ENCODE measurements at places on chromosomes 7 and 10.

DNA sequence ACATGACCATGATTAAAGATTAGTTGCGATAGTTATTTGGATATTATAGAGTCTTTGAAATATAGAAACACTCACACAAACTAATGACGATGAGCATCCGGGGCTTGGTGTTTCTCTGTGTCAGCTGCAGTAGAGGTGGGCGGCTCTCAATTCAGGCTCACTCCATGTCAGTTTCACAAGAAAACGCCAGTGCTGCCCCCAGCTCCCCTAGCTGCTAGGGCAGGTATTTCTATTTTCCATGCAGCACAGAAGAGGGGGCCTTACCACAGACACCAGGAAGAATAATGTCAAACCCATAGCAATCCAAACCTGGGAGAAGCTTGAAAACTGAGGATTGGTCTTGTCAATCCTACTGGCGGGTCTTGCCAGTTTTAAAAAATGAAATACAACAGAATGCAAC is 197.1 kb downstream of the PHTF2 start:
- no peak for DNase-seq

DNA sequence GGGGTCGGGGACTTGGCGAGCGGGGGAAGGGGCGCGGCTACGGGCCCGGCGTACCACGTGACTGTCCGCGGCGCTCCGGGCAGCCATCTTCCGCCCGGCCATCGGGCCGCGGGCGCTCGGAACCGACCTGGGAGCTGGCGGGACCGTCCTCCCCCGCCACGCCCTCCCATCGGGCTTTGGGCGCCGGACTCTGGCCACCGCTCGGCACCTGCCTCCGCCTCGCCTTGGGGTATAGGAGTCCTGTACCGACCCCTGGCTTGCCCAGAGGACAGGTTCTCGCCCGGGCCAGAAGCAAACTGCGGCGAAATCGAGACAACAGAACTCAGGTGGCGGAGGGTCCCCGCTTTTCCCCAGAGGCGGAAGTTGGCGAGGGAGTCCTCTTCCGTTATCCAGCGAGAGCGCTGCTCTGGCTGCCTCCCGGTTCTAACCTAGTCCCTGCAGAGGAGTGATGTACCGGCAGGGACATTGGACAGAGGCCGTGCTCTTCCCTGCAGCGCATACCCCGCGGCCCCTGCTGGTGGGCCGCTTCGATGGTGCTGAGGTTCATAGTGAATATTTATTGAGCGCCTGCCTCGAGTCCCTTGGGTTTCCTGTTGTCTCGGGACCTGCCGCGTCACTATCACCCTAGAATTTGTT is 1.2 kb upstream of the SGMS1 start:
- peak; percentile 55 for DNase-seq

- DNase-seq, result no peak
Measured at GRCh38 chr7:3984456-3984855, 683.4 kb downstream of the SDK1 start.

GRCh38 chr7:125090596-125090995 is 161.0 kb upstream of the POT1 start:
- no peak for DNase-seq

DNA sequence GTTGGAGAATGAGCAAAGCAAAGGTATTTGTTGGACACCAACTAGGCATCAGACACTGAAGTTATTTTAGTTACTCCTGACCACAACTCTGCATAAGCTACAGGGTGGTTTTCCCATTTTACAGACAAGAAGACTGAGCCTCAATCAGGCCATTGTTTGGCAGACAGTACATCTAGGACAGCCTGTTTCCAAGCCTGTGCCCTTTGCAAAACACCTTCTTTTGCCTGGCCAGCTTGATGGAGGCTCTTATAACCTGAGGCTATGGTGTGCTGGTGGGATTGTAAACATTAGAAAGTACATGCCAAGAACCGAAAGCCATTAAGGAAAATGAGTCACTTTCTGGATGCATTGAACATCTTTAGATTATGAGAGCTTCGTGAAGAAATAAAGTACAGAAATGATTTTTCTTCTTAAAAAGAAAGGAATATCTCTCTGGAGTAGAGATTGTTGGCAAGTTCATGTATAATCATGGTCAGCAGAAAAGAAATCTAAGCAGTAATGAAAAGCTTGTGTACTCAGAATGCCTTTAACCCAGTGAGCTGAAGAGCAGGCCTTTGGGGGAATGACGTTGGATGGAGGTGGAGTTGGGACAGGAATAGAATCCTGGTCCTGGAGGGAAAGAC is 140.6 kb downstream of the KIAA1217 start:
- no peak for DNase-seq

DNA sequence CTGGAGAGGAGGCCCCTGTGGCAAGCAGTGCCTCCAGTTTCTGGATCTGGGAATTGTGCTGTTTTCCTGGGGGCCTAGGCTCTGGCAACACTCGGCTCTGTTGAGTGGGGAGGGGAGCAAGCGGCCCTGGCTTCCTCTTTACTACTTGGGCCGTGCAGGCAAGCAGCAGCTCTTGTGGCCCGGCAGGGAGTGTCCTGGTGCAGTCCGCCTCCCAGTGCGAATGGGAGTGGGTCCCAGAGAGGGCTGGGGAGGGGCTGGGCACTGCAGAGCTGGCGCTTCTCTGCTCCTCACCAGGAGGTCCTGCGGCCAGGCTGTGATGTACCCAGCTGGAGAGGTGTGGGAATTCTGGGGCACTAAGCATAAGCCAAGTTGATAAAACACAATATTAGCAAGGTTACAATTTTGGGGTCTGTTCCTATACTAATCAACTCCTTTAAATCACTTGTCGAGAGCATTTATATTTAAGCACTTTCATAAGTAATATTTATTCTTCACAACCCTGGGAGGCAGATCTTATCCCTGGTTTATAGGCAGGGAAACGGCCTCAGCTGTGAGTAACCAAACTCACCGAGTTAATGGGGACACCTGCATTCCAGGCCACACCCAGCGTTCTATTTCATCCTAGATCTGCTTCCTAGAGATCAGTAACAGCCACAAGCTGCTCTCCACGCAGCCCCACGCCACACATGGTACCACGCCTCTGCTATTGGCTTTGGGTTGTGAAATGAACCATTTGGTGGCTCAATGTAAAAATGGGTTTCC is 183.4 kb upstream of the PLXNA4 start:
- no peak for DNase-seq

DNA sequence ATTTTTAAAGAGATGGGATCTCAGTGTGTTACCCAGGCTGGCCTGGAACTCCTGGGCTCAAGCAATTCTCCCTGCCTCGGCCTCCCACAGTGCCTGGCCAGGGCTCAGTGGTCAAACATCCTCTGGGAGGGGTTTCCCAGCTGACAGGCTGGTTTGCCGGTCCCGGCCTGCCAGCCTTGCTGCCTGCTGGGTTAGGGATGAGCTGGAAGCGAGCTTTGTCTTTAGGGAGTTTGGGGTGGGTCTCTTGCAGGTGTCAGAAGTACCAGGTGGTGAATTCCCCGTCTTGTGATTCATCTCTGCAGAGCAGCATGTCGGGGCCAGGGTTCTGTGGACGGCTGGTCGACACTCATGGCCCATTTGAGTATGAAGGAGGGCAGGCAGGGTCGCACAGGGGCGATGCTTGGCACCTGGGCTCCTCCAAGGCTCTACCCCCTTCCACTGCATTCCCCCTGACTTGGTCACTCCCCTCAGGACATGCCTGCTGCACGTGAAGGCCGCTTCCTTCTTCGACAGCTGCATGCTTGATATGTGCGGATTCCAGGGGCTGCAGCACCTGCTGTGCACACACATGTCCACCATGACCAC is 30.3 kb downstream of the ZAN start:
- no peak for DNase-seq

DNA sequence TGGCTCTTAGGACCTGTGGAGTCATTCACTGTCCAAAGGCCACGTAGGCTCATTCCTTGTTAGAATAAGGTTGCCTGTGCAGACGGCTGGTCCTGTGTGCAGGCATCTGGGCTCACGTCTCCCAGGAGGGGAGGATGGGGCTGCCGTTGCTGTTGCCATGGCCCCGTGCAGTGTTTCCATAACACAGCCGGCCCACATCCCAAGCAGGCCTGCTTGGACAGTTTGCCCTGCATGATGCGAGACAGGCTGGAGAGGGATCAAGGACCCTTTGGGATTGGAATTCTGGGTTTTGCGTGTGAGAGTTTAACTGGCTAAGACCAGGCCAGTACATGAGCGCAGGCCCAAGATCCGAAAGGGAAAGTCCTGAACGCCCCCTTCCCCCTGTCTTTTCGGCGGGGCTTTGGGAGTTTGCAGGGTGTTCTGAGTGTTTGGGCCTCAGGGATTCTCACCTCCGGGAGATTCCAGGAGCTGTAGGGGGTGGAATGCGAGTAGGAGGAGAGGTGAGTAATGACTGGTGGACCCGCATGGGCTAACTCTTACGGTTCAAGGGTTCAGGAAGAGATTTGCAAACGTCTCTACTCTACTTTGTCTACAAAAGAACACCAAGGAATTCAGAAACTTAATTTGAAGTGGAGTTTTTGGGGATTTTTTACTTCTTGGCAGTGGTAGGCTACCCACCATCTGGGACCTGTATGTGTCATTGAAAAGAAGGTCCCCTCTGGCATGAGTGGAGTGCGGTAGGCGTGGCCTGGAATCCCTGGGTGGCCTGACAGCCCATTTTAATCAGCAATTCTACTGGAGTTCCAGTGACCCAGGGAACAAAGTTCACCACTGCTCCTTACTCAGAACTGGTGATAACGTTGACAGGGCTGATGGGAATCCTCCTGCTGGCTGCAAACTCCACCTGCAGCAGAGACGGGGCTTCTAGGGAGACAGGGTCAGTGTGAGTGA is 125.4 kb downstream of the ITIH5 start:
- no peak for DNase-seq

DNA sequence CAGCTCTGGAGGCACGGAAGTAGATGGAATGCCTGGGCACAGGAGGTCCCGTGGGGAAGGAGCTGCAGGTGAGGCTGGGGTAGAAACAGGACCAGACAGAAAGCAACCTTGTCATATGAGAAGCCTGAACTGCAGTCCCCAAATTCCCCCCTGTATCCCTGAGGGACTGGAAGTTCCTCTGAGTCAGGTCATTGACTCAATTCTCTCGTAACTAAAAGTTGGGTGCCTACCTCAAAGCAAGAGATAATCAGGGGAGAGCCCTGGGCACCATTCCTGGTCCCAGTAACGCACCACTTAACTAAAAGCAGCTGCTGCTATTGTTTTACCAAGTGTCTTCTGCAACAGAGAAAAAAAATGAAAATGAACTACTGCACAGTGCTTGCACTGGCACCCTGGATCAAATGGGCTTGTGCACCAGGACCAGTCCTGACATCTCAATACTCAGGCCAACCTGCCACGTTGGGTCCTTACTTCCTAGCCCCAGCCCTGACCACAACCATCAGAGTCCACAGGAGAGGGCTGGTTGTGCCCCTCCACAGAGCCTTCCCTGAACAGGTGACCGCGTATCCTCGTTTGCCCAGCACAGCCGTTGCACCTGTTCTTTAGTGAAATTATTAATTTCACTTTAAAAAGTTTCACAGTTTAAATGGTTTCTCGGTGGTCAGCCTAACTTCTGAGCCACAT is 79.3 kb downstream of the GRID1 start:
- no peak for DNase-seq

- no peak for DNase-seq
Measured at GRCh38 chr7:1591396-1591795, 21.6 kb upstream of the PSMG3 start.

DNA sequence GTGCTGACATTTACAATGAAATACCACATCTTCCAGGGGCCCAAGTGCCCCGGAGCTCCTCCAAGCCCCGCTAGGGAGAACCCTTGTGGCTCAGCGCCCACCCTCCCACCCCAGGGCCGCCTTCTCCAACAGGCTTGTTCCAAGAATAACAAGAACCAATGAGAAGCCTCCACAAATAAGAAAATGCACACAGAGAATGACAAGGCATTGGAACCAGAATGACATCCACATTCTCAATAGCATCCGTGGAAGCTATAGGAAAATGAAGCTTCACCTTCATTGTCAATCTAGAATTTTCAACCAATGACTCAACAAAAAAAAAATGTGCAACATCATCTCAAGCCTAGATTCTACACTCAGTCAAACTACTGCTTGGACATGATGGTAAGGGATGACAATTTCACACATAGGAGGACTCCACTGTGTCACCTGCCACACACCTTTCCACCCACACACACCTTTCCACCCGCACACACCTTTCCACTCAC is 50.4 kb upstream of the PPP2R2D start:
- no peak for DNase-seq

- no peak for DNase-seq
Measured at GRCh38 chr10:102738692-102739121, 5.0 kb upstream of the WBP1L start.

DNA sequence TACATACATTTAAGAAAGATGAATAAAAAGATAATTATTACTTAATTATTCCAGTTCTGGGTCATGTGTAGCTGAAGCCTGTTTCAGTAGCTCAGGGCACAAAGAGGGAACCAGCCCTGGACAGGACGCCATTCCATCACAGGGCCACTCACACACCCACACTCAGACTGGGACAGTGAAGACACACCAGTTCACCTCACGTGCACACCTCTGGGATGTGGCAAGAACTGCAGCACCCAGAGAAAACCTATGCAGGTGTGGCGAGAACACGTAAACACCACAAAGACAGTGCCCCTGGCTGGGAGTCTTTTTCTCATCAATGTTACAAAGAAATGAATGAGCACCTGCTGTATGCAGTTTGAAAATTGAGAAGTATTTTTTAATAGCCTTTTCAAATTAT is 1.6 kb upstream of the IDI1 start:
- no peak for DNase-seq

GRCh38 chr10:121165276-121165675 is 314.1 kb downstream of the WDR11 start:
- DNase-seq, result no peak

- DNase-seq, result no peak
Measured at GRCh38 chr7:101644879-101645278, 15.8 kb upstream of the MYL10 start.

- no peak for DNase-seq
Measured at GRCh38 chr7:41955893-41956675, 253.2 kb upstream of the INHBA start.

DNA sequence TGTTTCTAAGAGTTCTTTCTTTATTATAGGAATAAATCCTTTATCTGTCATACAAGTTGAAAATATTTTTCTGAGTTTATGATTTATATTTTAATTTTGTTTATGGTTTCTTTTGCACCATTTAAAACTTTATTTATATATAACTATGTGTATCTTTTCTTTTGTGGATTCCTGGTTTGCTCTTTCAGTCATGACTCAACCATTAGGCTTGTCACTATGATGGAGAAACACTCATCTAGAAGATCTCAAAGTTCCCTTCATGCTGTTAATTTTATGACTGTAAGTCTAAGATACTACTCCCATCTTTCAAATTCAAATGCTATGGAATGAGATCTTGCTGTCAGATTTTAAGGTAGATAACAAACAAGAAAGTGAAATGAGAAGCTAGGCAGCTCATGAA is 199.5 kb downstream of the INHBA start:
- DNase-seq, result no peak

GRCh38 chr10:123807444-123808035 is 84.1 kb downstream of the CPXM2 start:
- no peak for DNase-seq

DNA sequence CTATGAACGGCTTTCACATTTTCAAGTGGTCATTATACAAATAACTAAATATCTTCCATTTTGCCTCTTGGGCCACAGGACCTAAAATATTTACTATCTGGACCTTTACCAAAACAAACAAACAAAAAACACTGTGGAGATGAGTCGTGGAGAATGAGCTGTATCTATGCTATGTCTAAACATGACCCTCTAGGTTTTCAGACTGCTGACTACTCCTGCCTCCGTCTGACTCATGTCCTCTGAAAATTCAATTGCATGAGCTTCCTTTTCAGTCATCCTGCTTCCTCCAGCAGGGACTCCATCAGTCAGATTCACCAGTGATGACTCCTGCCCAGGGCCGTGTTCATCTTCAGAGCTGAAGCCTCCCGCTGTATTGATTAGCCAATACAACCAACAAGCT is 96.8 kb downstream of the COL28A1 start:
- no peak for DNase-seq

GRCh38 chr10:121088524-121088923 is 237.4 kb downstream of the WDR11 start:
- no peak for DNase-seq
